Skin of body (tissue), 3 donors: ENCODE measurements at places on chromosomes 12 and 14.
A peak's percentile ranks its signal among the peaks of the same experiment; 100 is the strongest.

- no peak for DNase-seq
These were observed 57.2 kb downstream of the SYNE2 start for GRCh38 chr14:63909984-63910383.

DNA sequence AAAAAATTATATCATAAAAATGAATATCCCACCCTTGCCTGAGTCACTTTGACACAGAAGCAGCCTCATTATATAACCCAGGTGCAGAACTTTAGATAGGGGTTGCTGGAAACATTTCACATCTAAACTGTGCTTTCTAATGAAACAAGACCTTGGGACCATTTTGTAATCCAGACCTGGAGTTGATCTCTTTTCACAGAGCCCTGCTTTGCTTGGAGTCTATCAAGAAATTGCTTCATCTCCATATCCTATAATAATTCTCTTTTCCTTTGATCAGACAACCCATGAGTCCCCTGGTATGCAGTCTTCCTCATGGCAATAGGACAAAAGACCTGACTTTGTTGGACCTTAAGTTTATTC, 76.3 kb downstream of the HSD17B6 start:
- DNase-seq, result no peak

GRCh38 chr12:6784761-6785160, 4.6 kb upstream of the CD4 start:
- no peak for DNase-seq

DNA sequence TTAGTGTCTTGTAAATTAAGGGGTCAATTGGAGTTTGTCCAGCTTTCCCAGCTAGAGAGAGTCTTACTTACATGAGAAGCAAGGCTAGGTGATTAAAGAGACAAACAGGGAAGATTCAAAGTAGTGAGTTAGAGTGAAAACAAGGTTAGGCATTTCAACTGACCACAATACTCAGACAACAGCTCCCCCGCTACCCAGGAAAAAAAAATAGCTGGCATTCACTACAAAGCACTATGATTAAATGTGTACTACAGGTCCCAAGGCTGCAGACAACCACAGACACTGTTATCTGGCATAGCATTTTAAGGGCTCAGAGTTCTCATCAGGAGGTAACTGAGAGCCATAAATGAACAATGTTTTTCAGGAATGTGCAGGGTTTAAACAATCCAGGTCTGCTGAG, 680.9 kb downstream of the TMEM121 start:
- DNase-seq, result no peak

DNA sequence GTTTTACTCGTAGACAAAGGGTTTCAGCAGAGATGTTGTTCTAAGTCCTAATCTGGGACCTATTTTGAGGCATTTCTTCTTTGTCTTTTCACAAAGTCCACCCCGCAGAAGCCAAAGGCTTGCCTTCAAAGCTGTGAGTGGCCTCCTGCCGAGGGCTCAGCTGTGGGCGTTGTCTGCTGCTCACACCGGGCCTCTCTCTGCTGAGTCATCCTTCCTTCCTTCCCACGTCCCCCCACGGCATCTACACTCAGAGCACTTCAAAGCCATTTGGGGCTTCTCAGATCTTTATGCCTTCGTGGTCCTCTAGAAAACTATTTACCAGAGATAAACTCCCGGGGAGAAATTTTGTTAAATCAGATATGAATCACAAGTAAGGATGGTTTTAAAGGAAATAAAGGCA, 115.9 kb upstream of the TMPO start:
- no peak for DNase-seq

DNA sequence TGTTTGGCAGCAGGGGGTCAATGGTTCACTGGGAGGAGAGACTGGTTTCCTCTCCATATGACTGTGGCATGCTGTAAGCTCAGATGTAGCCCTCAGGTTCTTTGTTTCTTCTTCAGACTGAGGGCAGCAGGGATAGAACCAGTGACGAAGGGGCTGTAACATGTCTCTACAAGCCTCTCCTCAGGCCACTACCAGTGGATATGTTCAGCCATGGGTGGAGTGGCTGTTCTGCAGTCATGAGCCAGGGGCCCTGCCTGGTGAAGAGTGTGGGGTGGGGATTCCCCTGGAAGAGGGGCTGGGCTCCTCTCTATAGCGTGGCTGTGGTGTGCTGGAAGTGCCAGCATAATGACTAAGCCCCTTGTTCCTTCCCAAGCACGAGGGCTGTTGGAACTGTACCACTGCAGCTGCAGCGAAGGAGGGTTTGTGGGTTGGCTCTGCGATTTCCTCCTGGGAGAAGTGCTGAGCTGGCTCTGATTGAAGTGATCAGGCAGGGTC, 55.8 kb downstream of the CMAS start:
- DNase-seq, result peak; percentile 37

DNA sequence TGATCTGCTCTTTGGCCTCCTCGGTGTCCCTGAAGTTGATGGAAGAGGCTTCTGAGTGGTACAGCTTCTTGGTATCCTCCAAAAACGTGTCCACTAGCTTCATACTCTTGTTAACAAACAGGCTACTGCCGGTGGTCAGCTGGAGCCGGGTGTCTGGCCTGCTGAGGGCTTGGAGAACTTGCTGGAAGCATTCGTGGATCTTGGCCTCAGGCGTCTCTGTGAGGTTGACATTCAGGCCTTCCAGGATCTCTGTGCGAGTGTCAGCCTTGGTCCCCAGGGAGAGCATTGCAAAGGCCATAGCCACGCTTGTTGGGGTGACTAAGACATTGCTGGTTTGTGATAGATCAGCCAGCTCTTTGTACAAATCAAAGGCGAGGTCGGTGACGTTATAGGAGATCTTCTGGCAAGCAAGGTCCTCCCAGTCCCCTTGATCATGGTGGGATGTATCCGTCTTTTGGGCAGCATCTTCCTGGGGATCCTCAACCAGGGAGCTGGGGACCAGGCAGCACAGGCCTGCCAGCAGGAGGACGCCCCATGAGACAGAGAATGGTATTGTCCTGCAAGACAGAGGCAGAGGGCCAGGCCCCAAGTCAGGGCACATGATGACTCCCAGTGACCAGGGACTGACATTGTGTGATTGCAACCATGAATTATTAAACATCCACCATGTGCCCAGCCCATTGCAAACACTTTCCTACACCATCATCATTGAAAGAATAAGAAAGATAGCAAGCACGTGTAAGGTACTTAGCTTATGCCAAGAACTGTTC, 22.1 kb downstream of the SERPINA1 start:
- DNase-seq, result no peak
